ENCODE measurements at places on chromosomes 11 and 22.
A peak's percentile ranks its signal among the peaks of the same experiment; 100 is the strongest.

DNA sequence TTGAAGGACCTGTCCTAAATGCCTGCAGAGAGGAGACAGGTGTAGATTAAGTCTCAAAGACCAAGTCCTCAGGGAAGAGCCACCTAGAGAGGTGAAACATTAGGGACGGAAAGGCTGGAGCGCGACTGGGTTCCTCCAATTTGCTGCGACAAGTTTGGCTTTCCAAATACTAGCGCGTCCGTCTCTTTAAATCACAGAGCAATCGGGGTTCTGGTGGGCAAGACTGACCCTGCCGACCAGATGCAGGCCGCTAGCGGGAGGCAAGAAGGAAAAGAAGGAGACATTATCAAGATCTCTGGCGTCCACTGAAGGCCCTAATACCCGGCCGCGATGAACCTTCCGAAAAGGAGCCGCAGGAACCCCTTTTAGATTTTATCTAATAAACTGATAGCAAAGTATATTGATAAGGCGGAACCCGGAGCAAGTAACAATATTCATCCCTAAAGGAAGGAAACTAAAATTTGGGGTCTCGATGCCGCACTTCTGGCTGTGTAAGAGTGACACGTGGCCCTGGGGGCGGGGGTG is 128.2 kb upstream of the C11orf58 start:
- DNase-seq = no peak

GRCh38 chr22:49433717-49434611 is 393.7 kb downstream of the BRD1 start:
- no peak for DNase-seq

GRCh38 chr22:43967069-43967468 is 11.8 kb downstream of the SAMM50 start:
- DNase-seq = no peak

- no peak for DNase-seq
These were observed 72.6 kb downstream of the GRK3 start for GRCh38 chr22:25637032-25637431.

- DNase-seq = no peak
These were observed 76.5 kb downstream of the BTBD10 start for GRCh38 chr11:13386567-13386966.

DNA sequence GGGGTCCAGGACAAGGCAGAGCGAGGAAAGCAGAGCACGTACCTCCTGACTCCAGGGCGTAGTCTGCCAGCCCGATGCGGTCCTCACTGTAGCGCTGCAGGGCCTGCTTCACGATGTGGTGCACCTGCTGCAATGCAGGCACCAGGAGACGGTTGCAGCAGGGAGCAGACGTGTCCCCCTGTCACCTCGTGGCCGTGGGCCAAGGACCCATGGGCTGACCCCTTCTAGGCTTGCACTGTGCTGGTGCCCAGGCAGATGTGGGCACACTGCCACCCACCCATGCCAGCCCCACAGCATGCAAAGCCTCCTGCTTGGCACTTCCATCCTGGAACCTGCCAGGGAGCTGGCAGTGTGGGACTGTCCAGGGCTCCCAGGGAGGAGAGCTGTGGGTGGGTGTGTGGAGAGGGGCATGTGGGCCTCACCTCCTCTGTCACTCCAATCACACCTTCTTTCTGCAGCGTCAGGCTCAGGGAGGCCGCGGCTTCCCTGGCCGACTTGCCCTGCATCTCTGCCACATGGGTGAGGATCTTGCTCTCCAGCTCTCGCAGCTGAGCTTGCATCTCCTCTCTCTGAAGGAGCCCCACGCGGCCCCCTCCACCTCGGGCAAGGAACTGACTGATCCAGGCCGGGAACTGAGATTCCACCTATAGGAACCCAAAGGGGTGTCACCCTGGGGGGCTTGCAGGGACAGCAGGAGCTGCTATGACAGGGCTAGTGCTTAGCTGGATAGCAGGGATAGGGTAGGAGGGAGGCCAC is 16.3 kb downstream of the SUN2 start:
- DNase-seq = no peak

DNA sequence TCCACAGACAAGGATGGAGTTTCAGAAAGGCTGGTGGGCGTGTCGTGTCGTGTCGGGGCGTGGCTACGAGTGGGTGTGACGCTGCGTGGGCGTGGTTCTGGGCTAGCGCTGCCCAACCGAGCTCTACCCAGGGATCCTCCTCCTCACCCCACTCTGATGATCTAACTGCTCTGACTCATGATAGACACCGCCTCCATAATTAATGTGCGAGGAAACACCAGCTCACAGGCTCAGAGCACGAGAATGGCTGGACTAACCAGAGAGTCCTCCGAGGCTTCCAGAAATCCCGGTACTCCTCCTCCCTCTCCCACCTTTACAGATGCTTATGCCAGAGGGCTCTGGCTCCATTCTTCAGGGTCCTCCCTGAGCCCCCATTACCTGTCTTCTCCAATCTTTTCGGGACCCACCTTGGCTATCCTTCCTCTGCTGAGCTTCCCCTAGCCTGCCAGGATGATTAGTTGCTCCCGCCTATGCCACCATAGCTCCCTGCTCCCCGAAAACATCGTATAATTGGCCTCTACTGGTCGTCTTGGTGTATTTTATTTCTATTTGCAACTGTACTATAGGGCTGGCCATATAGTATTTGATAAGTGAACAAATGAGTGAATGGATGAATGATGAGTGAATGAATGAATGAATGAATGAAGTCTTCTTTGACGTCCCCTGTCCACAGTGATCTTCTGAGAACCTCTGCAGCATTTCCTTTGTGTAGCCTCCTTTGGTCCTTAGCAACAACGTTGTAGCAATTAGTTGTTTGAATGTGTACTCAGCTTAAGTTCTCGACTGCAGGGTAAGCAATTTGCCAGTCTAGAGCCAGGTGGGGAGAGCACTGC is 21.7 kb downstream of the TMPRSS13 start:
- DNase-seq = peak; percentile 28

GRCh38 chr11:2531277-2531986 is 86.6 kb downstream of the KCNQ1 start:
- DNase-seq = peak; percentile 44

DNA sequence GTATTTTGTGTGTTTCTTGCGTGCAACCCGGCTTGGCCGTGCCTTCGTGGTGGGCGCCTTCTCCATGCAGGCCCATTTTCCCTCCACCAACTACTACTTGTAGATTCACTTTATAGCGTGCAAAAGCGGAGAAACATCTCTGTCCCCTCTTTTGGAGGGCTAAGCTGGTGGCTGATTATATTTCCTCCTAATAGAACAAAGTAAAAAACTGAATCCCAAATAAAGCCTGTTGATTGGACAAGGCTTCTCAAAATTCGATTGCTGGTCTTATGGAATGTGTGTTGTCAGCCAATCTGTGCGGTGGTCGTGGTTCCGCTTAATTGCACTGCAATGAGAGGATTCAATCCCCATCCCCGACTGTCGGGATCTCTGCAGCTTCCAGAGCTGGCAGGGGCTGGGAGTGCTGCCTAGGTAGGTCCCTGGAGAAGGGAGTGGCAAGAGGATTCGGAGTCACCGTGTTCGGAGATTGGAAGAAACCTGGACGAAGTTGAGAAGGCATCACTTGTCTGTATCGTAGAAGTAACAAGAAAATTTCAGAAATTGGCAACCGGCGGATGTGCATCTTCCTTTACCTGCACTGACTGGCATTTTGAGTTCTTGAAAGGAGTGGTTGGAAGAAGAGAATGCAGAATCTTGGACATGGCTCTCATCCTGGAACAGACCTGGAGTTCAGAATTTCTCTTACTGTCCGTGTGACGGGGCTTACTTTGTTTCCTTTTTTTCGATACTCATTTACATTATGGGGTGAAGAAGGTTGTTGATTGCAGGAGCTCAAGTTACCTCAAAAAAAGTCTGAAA is 1.1 kb downstream of the HMGXB4 start:
- DNase-seq = peak; percentile 18

- no peak for DNase-seq
These were observed 10.1 kb downstream of the SLC5A4 start for GRCh38 chr22:32245042-32245441.

GRCh38 chr22:46119729-46120419 is 30.5 kb upstream of the PPARA start:
- DNase-seq = no peak

DNA sequence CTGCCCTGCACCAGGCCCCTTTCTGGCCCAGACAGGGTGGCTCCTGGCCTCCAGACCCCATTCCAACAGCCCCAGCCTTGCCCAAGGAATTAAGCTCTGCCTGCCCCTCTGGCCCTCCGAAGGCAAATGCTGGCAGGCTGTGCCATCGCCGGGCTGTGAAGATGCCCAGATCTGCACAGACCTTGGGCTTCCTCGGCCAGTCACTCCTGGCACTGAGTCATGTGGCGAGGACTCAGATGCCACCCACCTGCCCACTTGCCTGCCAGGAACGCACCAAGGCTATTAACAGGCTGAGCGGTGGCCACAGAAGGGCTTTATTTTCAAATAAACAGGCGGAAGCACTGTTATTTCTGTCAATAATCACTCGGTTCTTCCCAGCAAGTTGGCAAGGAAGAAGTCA is 50.3 kb upstream of the TTLL12 start:
- DNase-seq = no peak

GRCh38 chr11:79084382-79084781 is 356.4 kb downstream of the TENM4 start:
- no peak for DNase-seq

DNA sequence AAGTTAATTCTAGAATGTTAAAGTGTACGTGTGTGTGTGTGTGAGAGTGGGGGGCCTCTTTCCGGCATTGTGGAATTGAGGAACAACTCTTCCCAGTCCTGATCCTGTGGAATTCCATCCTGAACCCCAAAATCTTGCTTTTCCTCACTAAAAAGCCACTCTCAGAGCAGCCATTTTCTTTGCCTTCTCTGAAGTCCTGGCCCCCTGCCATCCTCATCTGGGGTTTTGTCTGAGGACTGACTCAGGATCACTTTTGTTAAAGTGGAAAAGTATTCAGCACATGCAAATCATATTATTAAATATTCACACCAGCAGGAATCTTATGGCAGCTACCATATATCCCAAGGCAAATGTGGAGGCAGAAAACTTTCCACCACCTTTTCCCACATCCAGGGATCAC is 3.8 kb downstream of the SCN4B start:
- DNase-seq = no peak

- no peak for DNase-seq
These were observed 552.8 kb downstream of the MIAT start for GRCh38 chr22:27210111-27210730.

GRCh38 chr11:126464796-126465195 is 109.3 kb downstream of the ST3GAL4 start:
- no peak for DNase-seq

GRCh38 chr22:19917389-19918138 is 24.0 kb upstream of the COMT start:
- no peak for DNase-seq

- peak; percentile 64 for DNase-seq
These were observed 60.8 kb upstream of the CCDC179 start for GRCh38 chr11:22920939-22921565.

GRCh38 chr11:131136486-131136885 is 220.2 kb upstream of the SNX19 start:
- no peak for DNase-seq

- no peak for DNase-seq
These were observed 2.8 kb downstream of the WT1 start for GRCh38 chr11:32432565-32432964.

DNA sequence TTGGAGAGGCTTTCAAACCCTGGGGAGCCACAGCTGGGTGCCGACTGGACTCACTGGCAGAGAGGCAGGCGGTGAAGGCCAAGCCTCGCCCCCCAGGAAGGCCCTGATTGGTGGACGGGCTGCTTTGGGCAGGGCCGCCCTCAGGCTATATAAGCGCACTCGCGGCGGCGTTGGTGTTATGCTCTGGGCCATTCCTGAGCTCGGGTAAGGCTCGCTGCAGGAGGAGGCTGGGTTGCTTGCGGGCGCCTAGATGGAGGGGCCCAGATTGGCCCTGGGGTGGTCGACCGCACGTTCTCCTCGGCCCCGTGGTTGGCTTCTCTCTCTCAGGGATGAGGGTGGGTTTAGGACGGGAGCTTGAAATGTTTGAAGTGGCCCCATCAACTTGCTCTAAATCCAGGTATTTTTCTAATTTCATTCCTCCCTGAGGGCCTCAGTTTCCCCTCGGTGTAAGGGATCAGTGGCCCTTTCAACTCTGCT is at the start of gene SPDYC:
Gene SPDYC, plus strand, starts transcription at position 176 of the 477 bp plus-strand sequence. CDS start 1,125 bp downstream, outside the sequence.
- no peak for DNase-seq

DNA sequence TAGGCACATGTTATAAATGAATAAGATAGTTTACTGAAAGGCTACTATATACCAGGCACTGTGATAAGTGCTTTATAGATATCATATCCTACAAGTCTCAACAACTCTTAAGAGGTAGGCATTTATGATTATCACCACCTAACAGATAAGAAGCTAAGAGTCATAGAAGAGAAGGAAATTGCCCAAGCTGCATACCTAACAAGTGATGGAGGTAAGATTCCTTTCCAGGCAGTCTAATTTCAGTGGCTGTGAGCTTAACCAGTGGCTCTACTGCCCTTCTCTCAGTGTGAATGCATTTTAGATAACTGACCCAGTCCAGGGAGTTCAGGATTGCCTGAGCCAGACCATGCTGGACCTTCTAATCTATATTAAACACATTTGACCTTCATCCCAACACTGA is 39.2 kb downstream of the HEPHL1 start:
- DNase-seq = no peak

DNA sequence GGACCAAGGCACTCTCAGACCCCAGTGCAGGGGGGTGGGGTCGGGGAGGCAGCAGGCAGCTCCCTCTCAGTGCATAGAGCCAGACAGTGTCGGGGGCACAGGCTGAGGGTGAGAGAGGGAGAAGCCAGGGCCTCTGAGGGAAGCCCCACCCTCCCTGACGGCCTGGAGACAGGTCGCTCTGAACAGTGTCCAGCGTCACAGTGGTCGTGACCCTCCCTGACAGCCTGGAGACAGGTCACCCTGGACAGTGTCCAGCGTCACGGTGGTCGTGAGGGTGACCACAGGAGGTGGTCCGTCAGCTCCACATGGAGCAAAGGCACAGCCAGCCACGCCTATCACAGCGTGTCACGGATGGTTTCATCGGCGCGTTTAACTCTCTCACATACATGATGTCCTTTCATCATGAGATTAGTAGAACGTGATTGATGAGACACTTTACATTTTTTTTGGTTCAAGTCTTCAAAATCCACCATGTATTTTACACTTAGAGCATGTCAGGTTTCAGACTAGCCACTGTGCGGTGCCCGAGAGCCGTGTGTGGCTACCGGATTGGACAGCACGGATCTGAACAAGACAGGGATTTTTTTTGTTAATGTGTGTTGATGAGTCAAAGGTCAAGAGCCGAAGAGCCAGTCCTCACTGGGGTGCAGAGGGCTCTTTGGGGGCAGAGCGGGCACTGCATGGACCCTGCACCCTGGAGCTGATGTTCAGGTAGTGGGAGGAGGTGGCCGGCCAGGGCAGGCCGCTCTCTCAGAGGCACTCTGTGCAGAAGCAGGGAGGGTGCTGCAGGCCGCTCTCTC is 23.9 kb upstream of the PANX2 start:
- DNase-seq = no peak

- no peak for DNase-seq
These were observed 13.9 kb downstream of the IFITM10 start for GRCh38 chr11:1736447-1736992.

- DNase-seq = no peak
These were observed 24.1 kb downstream of the CUL5 start for GRCh38 chr11:108032800-108033199.

- no peak for DNase-seq
These were observed 80.9 kb downstream of the LDLRAD3 start for GRCh38 chr11:36024716-36025115.

GRCh38 chr11:84522331-84522730 is 1104.8 kb downstream of the DLG2 start:
- DNase-seq = no peak

GRCh38 chr11:102345904-102346303 is 1.1 kb upstream of the BIRC2 start:
- no peak for DNase-seq

GRCh38 chr11:128695539-128696221 is 1.8 kb downstream of the FLI1 start:
- peak; percentile 53 for DNase-seq

Measured in MM.1S (cell line).